Natural killer cell treated with Interleukin-12 subunit alpha and Interleukin-12 subunit beta and Interleukin-15 and Interleukin-18, amount 100 ng/mL, for 72 hours (primary cell): ENCODE measurements at places on chromosomes 13 and 19.

GRCh38 chr19:41030651-41031050 lies 39.6 kb downstream of the CYP2B6 start:
- DNase-seq, result no peak

- peak; percentile 23 for DNase-seq
Measured at GRCh38 chr19:10256551-10256950, 4.5 kb downstream of the MRPL4 start.

- no peak for DNase-seq
Measured at GRCh38 chr13:27592865-27593264, 27.5 kb downstream of the LNX2 start.

DNA sequence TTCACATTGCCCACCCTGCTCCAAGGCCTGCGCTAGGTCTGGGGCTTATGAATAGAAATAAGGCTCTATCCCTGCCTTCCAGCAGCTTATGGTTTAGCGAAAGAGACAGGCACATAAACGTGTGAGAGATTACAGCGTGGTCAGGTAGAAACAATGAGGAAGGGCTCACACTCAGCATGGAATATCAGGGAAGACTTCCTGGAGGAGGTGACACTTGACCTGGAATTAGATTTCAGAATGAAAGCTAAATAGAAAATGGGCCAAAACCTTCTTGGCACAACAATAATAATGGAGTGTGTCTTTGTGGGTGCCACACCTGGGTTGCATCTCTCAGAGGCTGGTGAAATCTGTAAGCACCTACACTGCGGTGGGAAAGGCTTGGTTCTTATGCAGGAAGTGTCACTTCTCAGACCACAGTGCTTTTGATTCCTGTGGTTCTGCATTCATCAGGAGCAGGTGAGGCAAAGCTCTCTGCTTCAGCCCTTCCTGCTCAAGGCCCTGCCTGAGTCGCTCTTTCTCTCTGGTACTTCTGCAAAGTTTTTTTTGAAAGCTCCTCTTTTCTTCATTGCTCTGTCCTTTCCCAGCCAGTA lies 430.3 kb downstream of the ZNF536 start:
- DNase-seq, result no peak

- DNase-seq, result no peak
Measured at GRCh38 chr13:109815651-109816050, 29.3 kb upstream of the IRS2 start.

GRCh38 chr19:30053558-30053957 lies 111.5 kb downstream of the URI1 start:
- no peak for DNase-seq

- no peak for DNase-seq
Measured at GRCh38 chr19:23999821-24000610, 85.3 kb downstream of the ZNF726 start.

- DNase-seq, result no peak
Measured at GRCh38 chr13:78521091-78521490, 82.3 kb downstream of the POU4F1 start.

GRCh38 chr13:23159760-23160637 lies 20.8 kb upstream of the SGCG start:
- no peak for DNase-seq

DNA sequence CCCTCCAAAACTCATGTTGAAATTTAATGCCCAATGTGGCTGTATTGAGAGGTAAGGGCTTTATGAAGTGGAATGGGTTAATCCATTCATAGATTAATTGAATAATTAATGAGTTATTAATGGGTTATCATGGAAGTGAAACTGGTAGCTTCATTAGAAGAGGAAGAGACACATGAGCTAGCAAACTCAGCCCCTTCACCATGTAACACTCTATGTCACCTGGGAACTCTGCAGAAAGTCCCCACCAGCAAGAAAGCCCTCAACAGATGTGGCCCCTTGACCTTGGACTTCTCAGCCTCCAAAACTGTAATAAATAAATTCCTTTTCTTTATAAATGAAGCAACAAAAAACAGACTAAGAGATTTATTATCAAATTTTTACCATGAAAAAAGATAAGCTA lies 223.5 kb downstream of the KLF12 start:
- no peak for DNase-seq

- DNase-seq, result no peak
Measured at GRCh38 chr13:40564342-40565001, 102.0 kb downstream of the FOXO1 start.
